RKO (cell line): ENCODE measurements at places on chromosomes 4 and X.

DNA sequence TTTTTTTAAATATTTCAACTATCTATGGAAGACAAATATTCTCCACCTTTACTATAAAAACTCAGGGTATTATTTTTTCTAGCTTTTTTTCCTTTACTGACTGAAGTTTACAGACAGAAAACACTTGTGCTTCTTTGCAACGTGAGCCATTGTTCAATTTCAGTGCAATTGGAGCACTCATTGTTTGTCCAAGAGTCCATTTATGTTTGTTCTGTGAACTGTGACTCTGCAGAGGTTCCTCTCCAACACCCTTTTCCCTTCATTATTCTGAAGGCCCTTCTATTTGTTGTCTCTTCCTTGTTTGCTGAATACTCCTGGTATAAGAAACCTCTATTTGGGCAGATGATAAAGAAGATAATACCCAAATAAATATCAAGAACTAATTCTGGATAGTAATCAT is 37.4 kb downstream of the DAPP1 start:
- DNase-seq = no peak

- DNase-seq = no peak
These were observed 377.9 kb upstream of the EMCN start for GRCh38 chr4:100895556-100896197.

DNA sequence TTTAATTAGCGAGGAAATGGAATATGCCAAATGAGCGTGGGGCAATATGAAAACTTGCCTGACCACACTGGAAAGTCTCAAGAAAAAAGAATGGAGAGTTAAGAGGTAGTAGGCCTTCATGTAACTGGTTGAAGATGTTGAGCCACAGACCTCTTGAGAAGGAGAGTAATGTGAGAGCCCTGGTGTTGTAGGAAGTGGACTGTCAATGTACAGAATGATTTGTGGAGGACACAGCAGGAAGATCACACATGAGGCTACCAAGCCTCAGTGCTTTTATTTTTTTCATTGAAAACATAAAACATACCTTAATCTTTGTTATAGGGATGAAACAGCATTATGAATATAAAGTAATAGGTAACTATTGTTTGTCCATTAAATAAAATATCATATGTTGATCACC is 331.6 kb downstream of the UNC5C start:
- DNase-seq = no peak

- DNase-seq = no peak
These were observed 63.7 kb downstream of the VSIG4 start for GRCh38 chrX:65976161-65976560.

DNA sequence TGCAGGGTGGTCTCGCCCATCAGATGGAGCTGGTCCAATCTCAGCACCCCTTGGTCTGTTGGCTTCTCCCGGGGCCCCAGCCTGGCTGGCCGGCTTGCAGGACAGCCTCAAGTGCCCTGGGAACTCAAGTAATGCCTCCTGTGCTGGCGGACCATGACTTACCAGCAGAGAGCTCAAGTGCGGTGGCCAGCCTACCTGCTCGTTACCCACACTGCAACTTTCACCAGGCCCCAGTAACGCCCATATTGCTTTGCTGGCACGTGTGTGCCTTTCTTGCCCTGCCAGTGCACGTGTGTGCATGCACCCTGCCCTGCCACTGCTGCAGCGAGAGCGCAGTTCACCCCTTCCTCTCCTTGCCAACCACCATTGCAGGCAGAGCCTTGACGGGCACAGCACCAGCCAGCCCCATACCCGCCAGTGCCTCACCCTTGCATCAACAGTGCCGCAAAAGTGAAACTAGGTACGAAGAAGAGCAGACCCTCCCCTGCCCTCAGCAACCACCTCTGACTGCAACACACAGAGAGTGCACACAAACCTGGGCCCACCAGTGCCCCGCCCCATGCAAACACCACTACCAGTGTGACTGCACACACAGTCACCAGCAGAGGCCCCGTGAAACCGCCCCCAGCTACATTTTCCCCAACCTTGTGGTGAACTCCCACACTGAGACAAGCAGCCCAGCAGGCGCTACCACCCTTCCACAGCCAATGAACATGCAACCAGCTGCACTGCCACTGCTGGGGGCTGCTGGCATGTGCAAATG is 88.9 kb upstream of the POU3F4 start:
- DNase-seq = no peak

- DNase-seq = no peak
These were observed 37.0 kb downstream of the SEPSECS start for GRCh38 chr4:25123236-25123635.

DNA sequence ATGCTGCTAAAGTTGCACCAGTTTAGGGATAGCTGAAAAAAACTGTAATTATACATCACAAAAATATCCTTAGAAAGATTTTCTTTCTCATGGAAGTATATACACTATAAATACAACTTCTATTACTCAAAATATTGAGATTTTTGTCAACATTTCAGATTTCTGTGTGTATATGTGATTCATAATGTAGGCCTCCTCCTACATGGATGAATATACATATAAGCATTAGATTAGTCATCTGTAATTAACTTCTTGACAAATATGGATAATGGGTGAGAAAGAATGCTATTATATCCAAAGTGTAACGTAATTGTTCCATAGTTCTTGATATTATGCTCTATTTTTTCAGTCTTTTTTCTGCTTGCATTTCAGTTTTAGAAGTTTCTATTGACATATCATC is 124.9 kb downstream of the CBLL2 start:
- peak; percentile 27 for DNase-seq

DNA sequence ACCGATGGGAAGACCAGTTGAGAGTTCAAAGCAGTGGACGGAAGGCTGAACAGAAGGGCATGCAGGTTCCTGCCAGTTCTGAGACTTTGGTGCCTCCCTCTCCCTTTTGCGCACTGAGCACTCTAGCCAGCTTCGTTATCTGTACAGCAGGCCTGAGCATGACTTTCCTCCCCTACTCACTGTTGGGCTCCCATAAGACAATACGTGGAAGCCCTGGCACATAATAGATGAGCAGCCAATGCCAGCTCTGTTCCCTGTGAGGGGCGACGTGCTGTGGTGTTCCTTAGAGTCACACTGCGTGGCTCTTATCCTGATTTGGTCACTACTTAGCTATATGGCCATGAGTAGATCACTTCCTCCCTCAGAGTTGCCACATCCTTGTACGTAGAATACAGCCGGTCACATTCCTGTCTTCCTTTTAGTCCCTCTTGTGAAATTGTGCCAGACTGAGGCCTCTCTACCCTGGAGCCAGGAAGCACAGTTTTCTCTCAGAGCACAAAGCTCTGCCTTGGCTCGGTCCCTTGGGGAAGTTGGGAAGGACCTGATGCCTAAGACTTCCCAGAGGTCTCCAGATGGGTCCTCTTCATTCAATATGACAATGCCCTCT is 160.4 kb upstream of the MAMLD1 start:
- no peak for DNase-seq

DNA sequence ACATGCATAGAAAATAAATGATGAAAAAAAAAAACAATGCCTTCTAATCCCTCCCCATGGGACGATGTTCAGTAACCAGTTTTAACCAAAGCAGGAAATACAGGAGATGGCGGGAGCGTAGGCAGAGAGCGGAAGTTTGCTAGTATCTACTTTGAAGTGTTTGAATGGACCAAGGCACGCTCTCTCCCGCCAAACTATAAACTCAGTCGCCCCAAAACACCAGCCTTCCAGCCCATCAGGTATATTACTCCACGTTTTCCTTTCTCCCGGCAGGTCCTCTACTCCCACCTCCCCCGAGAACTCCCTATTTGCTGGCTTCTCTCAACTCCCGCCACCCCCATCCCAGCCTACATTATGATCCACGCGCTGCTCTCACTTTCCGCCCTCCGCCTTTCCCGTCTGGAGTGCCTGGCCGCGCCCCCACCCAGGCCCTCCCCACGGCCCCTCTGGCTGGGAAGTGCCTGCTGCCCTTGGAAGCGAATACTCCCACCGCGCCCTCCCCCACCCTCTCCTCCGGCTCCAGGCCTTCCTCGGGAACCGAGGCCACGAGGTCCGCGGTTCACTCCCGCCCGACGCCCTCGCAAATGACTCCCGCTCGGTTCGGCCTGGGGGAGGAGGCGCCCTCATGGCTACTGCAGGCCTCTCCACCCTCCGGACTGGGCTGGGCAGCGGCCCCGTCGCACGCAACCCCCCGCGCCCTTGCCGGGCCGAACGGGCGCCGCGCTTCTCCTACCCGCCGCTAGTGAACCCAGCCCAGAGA is 723 bp downstream of the DHX15 start:
- peak; percentile 74 for DNase-seq

GRCh38 chrX:111779582-111779981 is 96.4 kb upstream of the TRPC5OS start:
- peak; percentile 7 for DNase-seq

- no peak for DNase-seq
These were observed 53.0 kb downstream of the SEPTIN11 start for GRCh38 chr4:77002321-77003107.

DNA sequence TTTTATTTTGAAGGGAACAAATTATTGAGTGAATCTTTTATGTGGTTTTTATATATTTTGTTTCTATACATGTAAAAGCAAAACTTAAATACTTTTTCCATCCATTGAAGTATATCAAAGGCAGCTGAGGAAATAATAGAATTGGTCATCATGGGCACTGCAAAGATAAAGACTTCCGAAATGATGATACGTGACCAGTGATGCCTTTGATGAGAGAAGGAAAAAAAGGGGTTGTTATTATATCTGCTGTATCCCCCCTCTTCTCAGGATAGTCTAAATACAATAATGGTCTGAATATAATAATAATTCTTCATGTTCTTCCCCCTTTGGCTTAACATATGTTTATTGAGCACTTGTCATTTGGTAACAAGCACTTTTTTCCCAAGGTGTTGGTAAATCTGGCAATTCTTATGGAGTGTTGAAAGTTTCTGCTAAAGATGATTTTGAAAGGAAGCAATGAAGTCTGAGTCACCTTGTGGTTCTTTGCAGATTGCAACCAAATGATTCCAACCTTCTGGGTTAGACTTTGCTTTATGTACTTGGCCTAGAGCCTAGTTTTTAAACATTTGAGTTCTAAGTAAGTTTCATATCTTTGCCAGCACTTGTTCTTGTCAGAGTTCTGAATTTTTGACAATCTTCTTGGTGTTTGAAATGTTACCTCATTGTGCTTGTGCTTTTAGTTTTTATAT is 60.8 kb downstream of the USP9X start:
- peak; percentile 57 for DNase-seq

- no peak for DNase-seq
These were observed 112.8 kb upstream of the PITX2 start for GRCh38 chr4:110735686-110736085.

DNA sequence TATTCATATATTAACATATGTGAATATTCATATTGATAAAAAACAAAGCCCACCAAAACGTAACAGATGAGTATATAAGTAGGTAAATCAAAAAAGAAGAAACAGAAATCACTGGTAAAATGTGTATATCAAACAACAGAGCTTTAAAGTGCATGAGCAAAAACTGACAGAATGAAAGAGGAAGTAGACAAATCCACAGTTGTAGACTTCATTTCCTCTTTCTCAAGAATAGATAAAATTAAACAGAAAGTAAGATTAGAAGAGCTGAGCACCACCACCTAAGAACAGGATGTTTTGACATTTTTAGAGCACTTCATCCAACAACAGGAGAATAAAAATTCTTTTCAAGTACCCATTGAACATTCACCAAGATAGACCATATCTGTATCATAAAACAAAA is 64.6 kb downstream of the CNKSR2 start:
- DNase-seq = no peak

DNA sequence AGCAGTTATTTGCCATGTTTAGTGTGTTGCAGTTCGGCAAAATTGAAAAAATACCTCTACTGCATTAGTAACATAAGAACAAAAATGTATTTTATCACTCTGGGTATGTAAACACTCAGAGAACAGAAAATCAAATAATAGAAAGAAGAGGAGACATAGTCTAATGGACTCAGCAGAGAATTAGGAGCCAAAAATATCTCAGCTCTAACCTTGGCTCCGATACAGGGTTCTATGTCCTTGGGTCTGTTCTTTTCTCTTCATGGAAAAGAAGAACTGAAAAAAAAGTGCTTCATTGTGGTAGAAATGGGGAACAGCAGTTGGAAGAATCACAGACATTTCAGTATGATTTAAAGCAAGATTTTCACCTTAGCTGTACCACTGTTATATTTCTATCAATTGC is 240.5 kb upstream of the CXXC4 start:
- no peak for DNase-seq

DNA sequence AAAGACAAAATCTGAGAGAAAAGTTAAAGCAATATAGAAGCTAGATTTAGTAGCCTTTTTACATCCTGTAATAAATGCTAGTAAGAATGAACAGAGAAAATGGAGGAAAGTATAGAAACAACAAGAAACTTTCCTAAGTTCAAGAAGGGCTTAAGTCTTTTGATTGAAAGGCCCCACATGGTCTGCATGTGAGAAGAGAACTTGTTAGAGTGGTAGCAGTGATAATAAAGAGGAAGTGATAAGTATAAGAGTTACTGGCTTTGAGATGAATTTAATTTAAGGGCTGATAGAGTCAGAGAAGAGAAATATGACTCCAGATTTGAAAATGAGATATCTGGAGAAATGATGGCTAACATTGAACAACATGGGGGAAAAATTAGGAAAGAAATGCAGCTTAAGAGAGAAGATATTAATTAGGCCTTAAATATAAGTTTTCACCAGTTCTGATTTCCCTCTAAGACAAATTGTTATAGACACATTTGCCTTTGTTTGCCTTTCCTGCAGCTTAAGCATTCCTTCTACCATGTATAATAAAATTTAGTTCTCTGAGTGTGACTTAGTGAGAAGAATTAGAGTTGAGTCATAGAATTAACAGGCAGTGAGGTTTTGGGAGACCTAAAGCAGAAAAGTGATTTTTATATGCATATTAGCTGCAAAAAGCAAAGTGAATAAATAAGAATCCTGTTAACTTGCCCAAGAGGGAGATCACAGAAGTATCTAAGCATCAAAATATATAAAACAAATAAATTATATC is 18.4 kb downstream of the ZFX start:
- DNase-seq = no peak

DNA sequence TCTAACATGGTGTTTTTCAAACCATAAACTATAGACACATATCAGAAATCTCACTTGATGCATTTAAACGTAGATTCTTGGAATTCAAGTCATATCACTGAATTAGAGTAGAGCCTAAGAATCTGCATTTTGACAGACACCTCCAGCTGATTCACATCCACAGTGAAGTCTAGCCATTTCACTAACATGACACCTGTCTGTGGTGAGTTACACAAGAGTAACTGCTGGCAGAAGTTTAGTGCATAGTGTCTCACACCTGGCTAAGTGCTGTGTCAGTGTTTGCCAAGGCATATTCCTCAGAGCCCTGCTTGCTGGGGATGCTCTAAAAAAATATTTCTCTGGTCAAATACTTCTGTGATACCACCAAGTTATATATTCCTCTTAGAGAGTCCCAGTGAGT is 237.5 kb upstream of the DIAPH2 start:
- no peak for DNase-seq

DNA sequence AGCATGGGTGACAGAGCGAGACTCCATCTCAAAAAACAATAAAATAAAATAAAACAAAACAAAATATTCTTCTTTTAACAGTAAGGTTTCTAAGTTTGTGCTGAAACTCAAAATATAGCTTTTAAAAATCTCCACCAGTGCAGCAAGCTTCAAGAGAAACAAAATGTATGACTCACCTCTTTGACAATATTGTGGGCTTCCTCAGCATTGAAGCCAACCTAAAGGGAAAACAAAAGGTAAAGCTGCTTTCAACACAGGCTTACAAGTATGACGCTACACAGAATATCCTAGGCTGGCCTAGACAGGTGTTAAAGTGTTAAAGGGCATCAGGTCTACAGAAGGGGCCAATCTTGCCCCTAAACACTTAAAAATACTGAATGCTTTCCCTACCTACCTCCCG is 1.2 kb downstream of the DYNLT3 start:
- no peak for DNase-seq
